ENCODE measurements at places on chromosomes 5 and 9.

DNA sequence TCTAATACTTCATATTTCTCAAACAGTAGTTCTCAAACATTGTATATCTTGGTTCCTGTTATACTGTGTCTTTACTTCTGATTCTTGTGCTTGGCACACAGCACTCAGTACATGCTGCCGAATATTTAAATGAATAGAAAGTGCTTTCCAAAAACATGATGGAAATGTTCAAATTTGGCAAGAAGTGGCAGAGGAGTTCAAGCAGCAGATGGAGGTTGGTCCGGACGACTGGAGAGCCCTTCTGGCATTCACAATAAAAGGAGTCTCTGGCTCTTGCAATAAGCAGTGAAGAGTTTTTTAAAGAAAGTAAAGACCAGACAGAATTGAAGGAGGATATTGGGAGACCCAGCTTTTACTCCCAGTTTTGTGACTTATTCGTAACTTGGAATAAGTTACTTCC, 36.3 kb downstream of the TSTD2 start:
- DNase-seq = no peak

- DNase-seq = no peak
Measured at GRCh38 chr9:124779368-124780059, 2.6 kb downstream of the OLFML2A start.

DNA sequence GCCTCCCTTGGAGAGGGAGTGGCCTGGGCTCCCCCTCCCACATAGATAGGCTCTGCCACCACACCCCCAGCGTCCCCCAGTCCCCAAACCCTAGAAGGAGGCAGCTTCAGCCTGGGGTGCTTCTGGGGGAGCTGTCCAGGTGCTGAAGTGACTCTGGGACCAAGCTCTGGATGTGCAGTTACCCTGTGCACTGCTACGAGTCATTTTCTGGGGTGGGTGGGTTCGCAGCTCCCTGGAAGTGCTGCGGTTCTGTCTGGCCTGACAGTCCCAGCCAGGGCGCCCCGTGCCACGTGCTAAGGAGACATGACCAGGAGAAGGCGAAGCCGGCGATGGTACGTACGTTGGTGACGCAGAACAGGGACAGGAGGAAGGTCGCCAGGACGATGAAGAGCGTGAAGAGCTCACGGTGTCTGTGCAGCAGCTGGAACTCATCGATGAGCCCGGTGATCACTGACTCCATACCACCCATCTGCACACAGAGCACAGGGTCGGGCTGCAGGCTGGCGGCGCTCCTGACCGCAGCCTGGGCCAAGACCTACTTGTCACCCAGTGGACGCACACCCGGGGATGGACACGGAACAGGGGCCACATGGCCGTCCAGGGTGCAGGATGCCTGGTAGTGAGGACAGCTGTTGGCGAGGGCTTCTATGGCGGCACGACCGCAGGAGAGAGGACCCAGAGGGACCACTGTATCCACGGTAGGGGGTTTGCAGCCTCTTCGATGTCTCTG, 35.7 kb downstream of the SLC6A3 start:
- DNase-seq = no peak

DNA sequence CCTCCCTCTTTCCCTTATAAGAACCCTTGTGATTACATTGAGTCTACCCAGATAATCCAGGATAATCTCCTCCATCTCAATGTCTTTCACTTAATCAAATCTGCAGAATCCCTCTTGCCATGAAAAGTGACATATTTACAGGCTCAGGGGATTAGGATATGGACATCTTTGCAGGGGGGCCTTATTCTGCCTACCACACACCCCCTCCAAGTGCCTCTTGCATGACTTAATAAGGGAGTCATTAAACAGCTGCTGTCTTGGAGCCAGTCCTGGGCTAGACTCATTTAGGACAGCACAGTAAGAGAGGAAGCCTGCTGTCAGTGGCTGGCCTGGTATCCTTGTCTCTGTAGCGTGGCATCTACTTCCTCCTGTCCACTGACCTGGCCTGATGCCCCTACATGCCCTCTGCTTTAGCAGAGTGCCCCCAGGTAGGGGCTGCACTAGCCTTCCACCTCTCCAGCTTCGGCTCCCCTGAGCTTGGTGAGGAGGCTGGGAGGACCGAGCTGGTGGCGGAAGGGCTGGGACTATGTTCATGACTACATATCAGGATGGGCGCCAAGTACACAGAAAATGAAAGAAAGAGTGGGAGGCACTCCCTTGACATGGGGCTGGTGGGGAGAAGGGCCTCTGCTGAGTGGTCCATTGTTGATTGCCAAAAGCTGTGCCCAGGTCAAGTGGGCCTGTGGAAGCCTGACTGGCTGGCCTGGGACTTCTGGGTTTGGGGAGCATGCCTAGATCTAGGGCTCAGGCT, 17.2 kb downstream of the ENHO start:
- no peak for DNase-seq

DNA sequence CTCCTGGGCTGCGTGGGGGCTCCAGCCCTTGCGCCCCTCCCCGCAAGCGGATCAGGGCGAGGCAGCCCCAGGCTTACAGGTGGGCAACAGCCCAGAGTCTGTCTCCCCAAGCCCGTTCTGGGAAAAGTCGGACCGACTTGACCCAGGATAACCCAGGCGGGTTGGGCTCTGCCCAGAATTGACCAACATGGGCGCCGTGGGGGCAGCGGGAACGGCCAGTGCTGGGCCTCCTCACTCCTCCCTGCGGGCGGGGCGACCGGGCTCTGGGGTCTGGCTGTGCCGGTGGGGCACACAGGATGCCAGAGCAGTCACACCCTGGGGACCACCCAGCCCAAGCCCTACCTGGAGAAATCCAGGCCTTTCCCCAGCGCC, 15.3 kb upstream of the SYNPO start:
- no peak for DNase-seq
